CD14-positive monocyte (primary cell): ENCODE measurements at places on chromosomes 7 and 10. TPM values are rescaled to one million over a fixed set of nuclear protein-coding genes. Genes with fewer than 3 reads are reported as not detected.

GRCh38 chr10:4431114-4431863 lies 394.7 kb upstream of the AKR1E2 start:
- no peak for DNase-seq

DNA sequence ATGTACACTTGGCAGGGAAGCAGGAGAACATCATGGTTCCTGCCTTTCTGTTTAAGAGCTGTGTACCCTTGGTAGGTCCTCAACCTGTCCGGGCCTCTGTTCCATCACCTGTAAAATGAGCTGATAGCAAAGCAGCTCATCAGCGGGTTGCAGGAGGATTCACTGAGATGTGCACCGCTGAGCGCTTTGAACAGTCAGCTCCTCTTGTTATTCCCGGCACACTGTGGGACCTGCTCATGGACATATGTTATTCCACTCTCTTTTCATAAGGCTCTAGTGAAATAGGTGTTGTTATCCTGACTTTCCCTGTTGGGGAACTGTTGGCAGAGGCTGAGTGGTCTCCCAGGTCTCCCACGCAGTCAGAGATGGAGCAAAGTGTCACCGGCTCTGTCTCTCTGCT lies 497.5 kb upstream of the ZMIZ1 start:
- DNase-seq, result no peak

Gene AQP1
- polyA plus RNA-seq, result not detected

Gene PRTFDC1
- not detected for polyA plus RNA-seq

Gene CYP17A1
- polyA plus RNA-seq, result not detected

Gene LRRTM3
- not detected for polyA plus RNA-seq

Gene ATOH7
- not detected for polyA plus RNA-seq

DNA sequence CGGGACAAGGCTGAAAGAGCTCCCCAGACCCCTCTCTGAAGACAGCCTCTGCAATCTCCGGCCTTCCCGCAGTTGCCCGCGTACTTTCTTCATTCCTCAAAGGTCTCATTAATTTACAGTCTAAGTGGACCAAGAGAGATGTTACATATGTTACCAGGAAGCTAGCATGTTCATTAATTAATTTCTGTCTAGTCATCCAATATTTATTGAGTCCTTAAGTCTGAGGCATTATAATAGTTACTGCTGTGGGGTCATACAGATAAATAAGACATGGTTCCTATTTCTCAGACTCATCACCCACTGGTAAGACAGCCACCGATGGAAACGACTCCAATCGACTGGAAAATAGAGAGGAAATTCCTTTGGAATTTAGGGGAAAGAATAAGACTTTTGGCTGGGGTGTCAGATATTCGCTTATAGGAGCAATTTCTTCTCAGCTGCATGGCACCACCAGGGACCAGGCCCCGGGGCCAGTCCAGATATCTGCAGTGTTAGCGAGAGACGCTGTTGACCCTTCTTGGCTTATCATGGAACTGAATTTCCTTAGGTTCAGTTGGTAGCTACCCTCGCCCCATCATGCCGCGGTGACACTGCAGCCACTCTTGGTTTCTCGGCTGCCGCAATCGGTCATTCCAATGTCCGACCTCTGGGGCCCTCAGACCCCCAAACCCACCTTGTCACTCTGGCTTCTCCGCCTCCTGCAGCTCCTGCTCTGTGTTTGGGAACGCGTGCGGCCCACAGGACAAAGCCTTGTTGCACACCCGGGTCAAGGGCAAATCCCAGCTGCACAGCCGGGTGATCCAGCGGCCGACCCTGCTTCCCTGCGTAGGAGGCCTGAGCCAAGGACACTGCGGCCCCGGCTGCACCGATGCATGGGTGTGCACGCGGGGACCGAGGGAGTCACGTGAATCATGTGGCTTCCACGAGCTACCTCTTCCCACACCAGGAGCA lies 383.2 kb downstream of the DNAJB6 start:
- no peak for DNase-seq

Gene TIAL1
- 7.2 TPM for polyA plus RNA-seq

GRCh38 chr10:34789966-34790506 lies 25.1 kb downstream of the PARD3 start:
- DNase-seq, result no peak

Gene NUDT1
- polyA plus RNA-seq, result 42.6 TPM

Gene ARHGEF5
- 0.04 TPM for polyA plus RNA-seq

Gene TUBB8
- polyA plus RNA-seq, result not detected
